NCI-H187 treated with DMSO at 0.1 percent for 48 hours (cell line): ENCODE measurements at places on chromosomes 1 and 21.

DNA sequence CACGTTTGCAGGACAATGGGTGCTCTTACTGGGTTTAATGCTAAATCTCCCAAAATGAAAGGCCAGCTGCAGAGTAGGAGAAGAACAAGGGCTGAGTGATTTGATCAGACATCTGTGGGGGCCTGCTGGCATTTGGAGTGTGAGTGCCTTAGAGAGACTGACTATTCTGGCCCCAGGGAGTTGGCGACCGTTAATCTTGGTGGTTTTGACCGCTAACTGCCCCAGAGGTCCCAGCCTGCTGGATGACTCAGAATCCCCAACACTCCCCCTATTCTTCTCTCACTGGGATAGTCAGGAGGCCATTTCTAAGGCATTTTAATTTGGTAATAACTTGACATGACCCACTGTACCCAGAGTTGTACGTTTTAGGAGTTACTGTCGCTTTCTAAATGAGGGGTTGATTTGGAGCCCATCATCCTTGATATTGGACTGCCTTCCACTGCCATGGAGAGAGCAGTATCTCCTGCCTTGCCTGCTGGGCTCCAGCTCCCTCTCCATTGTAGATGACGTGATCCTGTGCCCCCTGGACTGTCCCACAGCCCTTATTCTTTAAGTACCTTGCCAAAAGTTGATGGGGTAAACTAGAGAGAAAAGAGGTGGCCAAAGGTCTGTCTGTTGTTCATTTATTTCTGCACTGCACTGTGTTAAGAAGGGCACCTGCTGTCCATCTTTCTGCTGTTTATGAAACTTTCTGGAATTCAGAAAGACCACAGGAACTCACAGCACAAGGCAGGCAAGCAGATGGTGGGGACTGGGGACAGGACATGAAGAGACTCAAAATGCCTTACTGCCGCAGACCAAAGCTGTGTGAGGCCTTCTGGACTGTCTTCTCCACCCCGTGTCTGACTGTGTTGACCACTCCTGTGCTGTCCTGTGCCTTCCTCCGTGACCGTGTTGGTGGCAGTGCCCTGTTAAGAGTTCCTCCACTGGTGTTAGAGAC is 98.2 kb upstream of the ARTN start:
- no peak for DNase-seq

- DNase-seq, result no peak
Observed at GRCh38 chr1:209692745-209693504, 11.7 kb upstream of the HSD11B1 start.

DNA sequence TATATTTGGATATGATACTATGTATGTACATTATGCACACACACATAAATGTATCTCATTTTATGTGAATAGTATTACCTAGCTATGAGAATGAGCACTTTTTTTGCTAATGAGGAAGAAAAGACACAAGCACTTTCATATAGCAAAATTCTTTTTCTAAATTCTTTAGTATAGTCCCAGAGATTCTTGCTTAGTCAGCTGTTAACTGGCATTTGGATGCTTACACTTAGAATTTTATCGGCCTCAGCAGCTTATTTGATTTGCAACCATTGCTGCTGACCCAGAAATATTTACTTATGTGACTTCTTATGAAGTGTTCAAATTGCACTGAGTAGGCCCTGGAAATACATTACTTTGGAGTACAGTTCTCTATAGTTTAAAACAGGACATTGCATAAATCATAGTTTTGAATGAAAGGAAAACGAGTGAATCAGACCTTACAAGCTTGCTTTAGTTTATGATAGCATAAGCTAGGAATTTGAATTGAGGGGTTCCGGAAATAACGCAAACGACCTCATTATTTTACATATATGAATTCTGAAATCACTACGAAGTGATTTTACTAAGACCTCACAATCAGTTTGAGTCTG is 653.9 kb upstream of the NEGR1 start:
- DNase-seq, result no peak

- DNase-seq, result no peak
Observed at GRCh38 chr1:22636353-22636752, at the start of gene C1QA. TSS of gene C1QA (plus strand) at chr1:22636628. CDS start at chr1:22637617, 989 bp downstream.

- DNase-seq, result no peak
Observed at GRCh38 chr21:29571949-29572348, 273.2 kb downstream of the BACH1 start.

DNA sequence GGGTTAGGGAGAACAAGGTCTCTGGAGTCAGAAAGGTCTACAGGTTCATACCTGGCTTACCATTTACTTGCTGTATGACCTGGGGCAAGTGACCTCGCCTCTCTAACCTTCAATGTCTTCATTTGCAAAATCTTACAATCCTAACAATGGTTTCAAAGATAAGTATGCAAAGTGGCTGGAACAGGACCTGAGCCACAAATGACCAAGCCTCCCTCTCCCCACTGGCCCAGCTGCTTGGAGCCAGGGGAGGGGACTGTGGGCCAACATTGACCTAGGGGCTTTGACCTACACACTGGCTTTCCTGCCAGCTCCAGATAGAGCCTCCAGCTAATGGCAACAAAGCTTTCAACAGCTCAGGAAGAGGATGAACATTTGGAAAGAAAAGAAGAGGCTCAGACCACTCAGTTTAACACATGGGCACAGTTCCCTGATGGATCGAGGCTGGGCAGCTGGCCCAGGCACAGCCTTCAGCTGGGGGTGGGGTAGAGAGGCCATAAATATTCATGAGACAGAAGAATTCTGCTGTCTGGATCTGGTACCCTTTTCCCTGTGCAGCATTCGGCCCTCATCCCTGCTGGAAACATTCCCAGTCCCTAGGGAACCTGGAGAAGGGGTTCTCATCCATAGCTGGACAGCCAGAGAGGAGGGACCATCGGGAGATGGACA is 12.9 kb downstream of the PTAFR start:
- no peak for DNase-seq
